T-cell (primary cell): ENCODE measurements at places on chromosomes 11 and 22.

DNA sequence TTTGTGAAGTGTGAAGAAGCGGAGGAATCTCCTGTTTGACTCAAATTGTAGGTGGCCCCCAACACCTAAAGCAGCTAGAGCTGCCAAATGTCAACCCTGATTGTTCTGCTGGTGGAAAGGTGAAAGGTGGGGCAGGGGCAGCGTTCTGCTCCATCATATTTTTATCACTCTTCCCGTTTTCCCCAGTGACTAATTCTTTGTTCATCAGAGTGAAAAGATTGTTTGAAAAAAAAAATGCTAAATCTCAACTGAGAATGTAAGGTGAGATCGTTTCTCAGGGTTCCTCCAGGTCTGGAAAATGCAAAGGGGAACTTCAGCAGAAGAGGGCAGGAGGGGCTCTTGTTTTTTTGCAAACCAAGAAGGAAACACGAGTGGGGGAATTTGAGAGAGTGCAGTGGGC lies 137.7 kb downstream of the MN1 start:
- DNase-seq, result no peak

- no peak for DNase-seq
Observed at GRCh38 chr11:128595221-128595620, 7.9 kb upstream of the ETS1 start.

DNA sequence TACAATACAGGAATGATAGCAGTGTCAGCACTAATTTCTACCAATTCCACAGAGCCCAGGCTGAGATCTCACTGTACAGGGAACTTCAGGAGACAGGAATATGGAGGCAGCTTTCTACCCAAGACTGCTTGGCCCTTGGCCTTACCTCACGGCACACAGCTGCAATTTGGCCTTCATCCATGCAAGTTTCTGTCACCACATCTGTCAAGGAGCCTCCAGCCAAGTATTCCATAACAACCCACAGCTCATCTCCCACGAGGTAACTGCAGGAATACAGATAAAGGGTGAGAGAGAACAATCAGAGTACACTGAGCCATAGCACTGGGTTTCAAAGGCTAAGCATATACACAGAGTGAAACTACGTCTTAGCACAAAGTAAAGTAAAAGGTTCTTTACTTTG lies 39.0 kb upstream of the GDPD4 start:
- DNase-seq, result no peak

- DNase-seq, result no peak
Observed at GRCh38 chr11:128572965-128573364, 14.4 kb downstream of the ETS1 start.

- DNase-seq, result no peak
Observed at GRCh38 chr11:121414141-121414913, 37.8 kb upstream of the SORL1 start.

DNA sequence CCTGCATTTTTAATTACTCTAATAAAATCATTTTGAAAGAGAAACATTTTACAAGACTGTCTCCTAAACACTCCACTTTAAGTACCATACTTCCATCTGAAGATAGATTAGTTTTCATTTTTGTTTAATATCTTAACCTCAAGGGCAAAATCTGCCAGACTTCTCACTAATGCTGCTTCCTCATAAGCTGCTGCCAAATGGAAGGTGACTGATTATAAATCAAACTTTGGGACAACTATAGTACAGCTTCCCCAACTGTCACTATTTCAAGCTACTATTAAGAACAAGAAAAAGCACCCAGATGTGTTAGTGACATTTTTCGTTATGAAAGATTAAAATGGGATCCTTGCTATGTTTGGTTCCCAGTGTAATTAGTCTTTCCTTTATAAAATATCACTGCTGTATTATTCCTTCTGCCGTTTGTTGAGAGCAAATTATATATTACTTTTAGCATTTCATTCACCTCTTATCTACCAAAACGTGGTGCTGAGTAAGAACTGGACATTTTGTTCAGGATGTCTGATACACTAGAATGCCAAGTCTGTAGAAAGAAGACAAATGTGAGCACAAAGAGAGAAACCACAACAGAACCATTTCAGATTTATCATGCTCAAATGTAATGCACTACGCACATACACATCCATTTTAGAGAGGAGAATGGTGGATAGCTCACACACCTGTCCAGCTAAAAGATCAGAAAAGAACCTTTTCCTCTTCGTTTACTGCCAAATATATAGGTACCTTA lies 312.2 kb upstream of the C11orf87 start:
- no peak for DNase-seq
